Activated naive CD4-positive, alpha-beta T cell treated with Interleukin-2 at 50 U/mL for 16 hours (primary cell): ENCODE measurements at places on chromosomes 1 and 21.

DNA sequence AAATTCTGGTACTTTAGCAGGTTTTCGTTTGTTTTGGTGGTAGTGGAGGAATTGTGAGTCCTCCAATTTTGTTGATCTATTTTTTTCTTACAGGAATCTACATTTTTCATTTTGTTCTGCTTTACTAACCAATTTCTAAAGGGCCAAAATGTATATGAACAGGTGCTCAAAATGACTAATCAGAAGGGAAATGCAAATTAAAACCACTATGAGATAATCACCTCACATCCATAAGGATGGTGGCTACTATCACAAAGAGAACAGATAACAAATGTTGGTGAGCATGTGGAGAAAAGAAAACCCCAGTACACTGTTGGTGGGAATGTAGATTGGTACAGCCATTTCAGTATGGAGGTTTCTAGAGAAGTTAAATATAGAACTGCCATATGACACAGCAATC lies 134.2 kb downstream of the LMO4 start:
- DNase-seq: no peak

DNA sequence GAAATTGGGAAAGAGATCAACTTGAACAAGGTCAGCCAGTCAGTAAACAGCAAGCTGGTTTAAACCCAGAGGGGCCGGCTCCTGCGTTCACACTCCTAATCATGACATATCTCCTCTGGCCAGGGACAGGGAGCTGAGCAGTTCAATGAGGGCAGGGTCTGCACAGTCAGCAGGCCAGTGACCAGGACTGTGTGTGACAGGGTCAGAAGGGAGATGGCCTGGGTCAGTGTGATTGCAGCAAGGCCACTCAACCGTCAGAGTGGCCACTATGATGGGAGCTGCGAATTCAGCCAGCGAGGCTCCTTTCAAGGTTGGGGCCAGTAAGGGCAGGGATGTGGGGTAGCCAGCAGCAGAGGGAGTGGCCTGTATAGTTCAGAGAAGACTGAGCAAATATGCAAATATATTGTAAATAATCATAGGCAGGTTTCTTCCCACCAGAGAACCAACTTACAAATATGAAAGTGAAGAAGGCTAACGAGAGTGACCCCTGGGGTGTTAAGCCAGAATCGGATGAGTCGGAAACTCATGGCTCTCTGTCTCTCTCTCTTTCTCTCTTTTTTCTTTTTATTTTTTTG lies 20.0 kb downstream of the NOL9 start:
- DNase-seq: no peak

GRCh38 chr1:7508934-7509519 lies 262.1 kb upstream of the VAMP3 start:
- no peak for DNase-seq

DNA sequence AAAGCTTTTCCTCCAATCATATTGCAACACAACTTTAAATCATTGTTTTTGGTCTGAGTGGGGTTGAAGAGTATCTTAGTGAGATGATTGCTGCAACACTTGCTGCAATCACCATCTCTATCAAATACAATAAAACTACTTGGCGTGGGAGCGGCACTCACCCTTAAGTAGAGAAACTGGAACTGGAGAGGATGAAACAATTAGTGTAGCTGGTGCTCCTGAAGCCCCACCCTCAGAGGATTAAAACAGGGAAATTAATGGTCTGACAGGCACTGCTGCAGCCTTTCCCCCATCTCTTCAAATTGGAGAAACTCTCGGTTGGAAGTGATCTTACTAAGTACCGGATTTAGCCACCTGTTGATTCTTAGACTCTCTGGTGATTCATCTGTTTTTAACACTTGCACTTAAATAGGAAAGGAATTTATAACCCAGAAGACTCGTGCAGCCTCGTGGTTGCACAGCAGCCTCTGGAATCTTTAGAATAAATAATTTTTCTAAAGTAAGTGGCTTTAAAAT lies 80.5 kb upstream of the KIF26B start:
- no peak for DNase-seq

- no peak for DNase-seq
Observed at GRCh38 chr1:223549740-223550139, 115.8 kb downstream of the CAPN8 start.

GRCh38 chr1:40703316-40703715 lies 11.8 kb downstream of the NFYC start:
- no peak for DNase-seq

DNA sequence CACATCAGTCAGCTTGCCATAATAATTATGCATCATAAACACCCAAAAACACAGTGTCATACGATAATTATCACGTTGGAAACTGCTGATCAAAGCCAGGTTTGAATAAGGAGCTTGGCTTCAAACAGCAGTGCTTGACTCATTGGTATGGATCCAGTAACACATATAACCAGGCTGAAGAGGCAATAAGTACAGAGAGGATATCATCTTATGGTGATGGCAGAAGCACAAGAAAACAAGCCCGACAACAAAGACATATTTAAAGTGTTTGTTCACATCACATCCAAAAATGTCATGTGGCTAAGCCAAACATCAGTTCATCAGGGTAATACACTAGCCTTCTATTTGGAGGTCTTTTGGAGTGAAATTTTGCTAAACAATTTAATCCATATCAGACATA lies 389.7 kb downstream of the NCAM2 start:
- no peak for DNase-seq

DNA sequence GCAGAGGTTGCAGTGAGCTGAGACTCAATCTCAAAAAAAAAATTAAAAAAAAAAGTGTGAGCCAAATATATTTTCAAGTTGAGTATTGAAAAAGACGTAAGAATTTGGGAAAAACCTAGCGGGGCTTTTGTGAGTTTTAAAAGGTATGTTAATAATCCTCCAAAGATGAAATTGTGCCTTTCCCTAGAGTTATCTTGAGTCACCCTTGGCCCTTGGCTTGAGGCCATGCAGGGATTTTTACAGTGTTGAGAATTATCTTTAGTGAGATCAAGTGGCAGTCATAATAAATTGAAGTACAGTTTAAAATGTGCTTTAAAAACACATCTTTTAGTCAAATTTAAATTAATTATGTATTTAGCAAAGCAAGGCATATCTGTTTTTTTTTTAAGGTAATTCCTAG lies 32.7 kb downstream of the PPP2R5A start:
- DNase-seq: no peak

DNA sequence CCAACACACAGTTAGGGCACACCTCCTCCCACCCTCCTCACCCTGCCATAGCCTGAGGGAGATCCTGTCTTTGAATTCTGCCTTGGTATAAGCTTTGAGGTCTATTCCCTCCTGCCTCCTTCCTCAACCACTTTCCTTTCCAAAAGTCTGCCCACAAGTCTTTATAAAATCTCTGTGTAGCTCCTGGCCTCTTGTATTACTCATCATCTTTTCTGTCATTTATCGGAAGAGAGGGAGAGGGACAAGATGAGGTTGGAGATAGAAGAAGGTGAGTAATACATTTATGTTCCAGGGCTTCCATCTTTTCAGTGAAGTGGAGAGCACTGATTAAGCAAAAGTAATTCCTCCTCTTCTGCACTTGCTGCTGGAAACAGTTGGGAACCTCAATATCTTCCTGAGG lies 30.5 kb upstream of the EFCAB14 start:
- no peak for DNase-seq

- DNase-seq: no peak
Observed at GRCh38 chr1:214028649-214029406, 41.1 kb downstream of the PROX1 start.

GRCh38 chr1:52203935-52204625 lies 62.2 kb downstream of the ZFYVE9 start:
- DNase-seq: no peak

DNA sequence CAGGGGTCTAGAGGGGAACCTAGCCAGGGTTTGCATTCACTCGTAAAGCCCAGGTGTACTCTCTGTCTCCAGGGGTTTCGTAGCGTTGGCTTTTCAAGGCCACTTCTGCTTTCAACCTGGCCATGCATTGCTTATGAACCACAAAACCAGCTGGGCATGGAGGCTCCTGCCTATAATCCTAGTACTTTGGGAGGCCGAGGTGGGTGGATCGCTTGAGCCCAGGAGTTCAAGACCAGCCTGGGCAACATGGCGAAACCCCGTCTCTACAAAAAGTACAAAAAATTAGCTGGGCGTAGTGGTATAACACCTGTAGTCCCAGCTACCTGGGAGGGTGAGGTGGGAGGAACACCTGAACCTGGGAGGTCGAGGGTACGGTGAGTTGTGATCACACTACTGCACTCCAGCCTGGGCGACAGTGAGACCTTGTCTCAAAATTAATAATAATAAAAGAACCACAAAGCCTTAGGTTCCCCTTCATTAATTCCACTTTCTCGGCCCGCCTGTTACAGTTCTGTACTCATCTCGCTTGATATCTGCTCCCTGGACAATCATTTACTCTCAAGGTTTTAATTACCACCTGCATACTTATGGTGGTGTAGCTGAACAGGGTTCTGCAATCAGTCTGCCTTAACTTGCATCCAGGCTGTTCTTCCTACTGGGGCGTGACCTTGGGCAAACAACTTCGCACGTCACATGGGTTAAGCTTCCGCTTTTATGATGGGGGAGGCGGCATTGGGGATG lies 6.1 kb downstream of the SLC16A4 start:
- DNase-seq: no peak

DNA sequence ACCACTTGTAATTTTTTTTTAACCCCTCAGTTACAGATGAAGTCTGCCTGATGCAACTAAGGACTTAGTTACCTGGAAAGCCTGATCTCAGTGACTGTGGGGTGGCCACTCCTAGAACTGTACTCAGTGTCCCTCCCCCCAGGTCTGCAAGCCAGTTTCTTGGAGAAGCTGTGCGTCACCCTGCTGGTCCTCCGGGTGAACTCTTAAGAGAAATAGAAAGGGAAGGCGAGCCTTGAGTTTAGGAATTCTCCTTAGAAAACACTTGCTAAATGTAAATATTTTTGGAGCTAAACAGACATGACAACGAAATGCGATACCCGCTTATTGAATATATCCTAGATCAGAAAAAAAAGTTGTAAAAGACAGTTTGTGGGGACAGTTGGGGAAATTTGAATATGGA lies 730 bp downstream of the SLC16A4 start:
- DNase-seq: no peak

DNA sequence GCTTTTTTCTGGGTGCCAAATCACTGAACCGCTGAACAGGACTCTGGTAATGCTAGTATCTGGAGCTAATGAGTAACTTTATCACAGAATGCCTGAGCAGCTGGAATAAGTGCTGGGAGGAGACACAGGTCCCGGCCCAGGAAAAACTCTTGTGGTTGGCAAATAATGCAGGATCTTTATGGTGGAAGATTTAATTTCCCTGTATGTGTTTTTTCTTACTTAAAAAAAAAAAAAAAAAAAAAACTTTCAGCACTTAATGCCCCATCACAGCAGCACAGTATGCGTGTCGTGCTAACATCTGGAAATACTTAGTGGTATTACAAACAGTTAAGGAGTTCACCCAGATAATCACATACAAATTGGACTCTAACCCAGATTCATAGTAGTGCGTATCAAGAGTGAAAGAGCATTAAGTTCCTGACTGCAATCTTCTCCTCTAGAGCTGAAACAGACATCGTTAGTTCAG lies 220.7 kb downstream of the TOMM20 start:
- no peak for DNase-seq

DNA sequence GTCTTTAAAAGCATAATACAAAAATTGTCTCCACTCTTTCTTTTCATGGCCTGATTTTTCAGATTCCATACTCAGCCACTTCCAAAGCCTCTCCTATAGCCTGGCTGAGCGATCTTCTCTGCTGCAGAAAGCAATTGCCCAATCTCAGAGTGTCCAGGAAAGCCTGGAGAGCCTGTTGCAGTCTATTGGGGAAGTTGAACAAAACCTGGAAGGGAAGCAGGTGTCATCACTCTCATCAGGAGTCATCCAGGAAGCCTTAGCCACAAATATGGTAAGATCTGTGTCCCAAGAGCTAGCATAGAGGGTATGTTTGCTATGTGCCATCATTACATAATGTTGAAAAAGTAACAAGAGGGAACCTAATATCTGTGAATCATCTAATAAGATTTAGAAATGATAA lies 130.7 kb upstream of the BMP8A start:
- no peak for DNase-seq

- DNase-seq: no peak
Observed at GRCh38 chr1:223651291-223651991, 14.1 kb downstream of the CAPN8 start.

GRCh38 chr21:29235714-29236197 lies 63.0 kb upstream of the BACH1 start:
- no peak for DNase-seq

GRCh38 chr1:10451287-10451686 lies 1.5 kb downstream of the CORT start:
- DNase-seq: no peak

DNA sequence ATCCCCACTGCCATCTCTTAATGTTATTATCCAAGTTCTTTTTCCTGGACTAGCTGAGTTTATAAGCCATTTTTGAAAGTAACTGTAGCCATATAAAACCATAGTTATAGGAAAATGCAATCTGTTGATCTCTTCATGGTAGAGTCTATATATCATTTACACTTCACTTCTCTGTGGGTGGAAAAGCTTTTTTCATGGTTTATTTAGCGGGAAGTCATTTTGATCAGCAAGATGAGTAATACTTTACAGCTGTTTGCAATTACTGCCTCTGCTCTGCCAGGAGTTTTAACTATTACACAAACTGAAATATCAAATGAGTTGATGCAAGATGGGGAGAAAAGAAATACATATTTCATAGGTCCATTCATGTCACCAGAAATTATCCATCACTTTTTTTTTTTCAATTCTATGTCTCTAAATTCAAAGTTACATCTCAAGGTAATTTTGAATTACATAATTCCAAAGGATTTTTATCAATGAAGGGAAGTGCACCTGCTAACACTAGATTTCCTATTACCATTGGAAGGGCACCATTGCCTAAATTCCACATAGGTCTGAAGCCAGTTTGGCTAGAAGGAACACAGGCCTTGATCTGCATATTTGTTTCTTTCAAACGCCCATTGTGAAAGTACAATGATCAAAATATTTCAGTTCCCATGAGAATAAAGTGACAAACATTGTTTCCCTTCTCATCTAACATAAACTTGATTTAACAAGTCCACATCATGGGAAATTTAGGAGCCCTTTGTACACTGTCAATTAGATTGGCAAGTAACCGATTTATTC lies 296.7 kb downstream of the ZNF326 start:
- DNase-seq: no peak
